Stimulated activated CD4-positive, alpha-beta T cell treated with anti-CD3 and anti-CD28 coated beads, TNF-alpha, amount 100 ng/mL, for 24 hours (primary cell): ENCODE measurements at places on chromosomes 13 and 19.

GRCh38 chr19:35890113-35890650 is 10.2 kb downstream of the NFKBID start:
- DNase-seq: no peak

- no peak for DNase-seq
Observed at GRCh38 chr13:59532405-59532804, 631.3 kb downstream of the DIAPH3 start.

DNA sequence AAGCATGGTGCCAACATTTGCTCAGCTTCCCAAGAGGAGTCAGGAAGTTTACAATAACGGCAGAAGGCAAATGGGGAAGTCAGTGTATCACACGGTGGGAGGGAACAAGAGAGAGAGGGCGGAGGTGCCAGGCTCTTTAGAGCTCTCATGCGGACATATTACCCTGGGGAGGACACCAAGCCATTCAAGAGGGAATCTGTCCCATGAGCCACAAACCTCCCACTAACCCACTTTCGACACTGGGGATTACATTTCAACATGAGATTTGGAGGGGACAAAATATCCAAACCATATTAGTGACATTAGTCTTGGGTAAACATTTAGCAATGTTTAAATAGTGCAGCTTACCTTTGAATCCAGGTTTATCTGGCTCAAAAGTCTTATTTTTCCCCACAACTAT is 69.9 kb downstream of the SLAIN1 start:
- no peak for DNase-seq

GRCh38 chr19:33699754-33700407 is 78.1 kb downstream of the CHST8 start:
- no peak for DNase-seq

DNA sequence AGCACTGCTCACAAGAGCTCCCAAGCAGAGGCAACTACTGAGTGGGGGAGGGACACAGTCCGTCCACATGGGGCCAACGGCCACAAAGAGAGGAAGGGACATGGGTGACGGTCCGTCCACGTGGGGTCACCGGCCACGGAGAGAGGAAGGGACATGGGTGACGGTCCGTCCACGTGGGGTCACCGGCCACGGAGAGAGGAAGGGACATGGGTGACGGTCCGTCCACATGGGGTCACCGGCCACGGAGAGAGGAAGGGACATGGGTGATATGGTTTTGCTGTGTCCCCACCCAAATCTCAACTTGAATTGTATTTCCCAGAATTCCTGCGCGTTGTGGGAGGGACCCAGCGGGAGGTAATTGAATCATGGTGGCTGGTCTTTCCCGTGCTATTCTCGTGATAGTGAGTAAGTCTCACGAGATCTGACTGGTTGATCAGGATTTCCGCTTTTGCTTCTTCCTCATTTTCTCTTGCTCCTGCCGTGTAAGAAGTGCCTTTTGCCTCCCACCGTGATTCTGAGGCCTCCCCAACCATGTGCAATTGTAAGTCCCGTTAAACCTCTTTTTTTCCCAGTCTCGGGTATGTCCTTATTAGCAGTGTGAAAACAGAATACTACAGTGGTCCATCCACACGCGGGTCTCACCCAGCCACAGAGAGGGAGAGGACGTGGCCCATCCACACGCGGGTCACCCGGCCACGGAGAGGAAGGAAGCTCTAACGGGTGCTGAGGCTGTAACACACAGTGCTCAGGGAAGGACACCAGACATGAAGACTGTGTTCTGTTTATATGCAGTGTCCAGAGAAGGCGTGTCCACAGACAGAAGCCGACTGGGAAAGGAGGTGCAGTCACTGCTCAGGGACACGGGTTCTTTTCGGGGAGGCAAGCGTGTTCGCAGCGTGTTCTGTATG is 48.5 kb downstream of the GAS6 start:
- DNase-seq: no peak
